ENCODE measurements at places on chromosomes 11 and 22.

DNA sequence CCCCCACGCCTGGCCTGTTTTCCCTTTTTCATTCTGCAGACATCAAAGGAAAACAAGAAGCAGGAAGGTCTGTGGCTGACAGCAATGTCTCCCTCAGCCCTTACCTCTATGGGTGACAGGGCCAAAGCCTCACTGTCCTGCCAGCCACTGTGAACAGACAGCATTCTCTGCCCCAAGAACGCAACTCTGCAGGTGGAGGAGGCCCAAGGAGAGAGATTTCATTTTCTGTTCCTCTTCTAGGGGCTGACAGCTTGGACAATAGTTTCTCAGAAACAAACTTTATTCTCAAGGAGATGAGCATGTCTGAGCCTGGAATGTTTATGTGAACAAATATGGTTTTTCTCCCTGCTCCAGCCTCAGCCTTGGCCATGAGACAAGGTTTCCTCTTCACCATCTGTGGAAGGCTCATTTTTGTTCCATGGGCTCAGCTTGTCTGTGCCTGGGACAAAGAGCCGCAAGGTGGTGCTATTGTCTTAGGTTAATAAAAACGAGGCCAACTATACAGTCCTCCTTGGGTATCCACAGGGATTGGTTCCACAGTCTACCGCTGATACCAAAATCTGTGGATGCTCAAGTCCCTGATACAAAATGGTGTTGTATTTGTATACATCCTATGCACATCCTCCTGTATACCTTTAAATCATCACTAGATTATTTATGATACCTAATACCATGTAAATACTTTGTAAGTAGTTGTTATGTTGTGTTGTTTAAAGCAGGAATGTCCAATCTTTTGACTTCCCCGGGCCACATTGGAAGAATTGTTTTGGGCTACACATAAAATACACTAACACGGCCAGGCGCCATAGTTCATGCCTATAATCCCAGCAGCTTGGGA is 5.8 kb downstream of the PIWIL3 start:
- no peak for DNase-seq

DNA sequence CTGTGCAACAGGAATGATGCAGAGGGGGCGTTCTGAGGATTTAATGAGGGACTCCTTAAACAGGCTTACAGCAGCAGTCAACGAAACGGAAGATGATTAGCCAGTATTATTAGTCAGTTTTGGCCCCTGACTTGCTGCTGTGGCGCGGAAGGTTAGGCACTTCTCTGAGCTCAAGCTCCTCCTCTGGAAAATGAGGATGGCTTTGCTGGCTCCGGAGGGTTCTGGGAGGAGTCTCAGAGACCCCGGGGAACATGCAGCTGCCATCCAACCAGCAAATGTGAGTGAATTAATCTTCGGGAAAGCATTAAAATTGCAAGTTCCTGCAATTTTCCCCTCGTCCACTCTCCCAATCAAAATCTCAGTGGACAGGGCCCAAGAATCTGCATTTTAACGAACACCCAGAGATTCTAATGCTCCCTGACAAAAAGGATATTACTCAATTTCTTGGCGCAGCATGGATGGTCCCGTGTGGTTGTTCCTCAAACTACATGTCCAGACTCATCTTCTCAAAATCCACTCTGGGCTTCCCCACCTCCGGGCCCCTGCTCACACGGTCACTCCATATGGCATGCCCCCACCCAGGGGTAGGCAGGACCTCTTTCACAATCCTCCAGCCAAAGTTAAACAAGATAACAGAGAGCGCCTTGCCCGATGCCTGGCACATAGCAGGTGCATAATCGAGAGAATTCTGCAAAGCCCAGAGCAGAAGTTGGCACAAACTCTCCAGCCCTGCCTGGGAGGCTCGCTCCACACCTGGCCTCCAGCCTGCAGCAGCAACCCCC is 6.4 kb downstream of the ELFN2 start:
- DNase-seq, result no peak

GRCh38 chr11:78381865-78382264 is 35.8 kb downstream of the GAB2 start:
- DNase-seq, result no peak

DNA sequence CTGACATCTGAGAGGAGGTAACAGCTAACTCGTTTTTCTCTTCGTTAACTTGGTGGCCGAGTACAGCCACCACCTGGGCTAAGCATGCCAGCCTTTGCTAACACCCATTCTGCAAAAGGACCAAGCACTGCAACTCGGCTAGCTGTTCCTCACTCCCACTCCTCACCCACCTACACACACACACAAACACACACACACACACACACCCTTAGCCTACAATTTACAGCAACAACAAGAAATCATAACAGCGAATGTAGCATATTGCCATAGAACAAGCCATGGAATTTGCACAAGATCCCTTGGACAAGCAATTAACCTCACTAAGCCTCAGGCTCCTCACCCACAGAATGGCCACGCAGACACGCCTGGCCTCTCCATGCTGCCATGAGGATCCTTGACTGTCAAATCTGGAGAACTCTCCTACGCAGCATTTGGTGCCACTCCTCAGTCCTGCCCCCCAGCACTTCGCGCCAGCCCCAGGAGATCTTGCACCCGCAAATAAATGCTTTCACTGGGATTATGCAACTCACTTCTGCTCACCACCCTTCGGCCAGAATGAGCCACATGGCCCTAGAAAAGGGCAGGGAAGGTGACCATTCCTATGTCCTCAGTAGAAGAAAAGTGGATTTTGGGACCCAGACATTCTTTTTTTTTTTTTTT is 58.9 kb downstream of the LARGE1 start:
- no peak for DNase-seq

- DNase-seq, result no peak
Measured at GRCh38 chr22:24984122-24984521, 31.6 kb downstream of the KIAA1671 start.

GRCh38 chr11:70647188-70648166 is 249.1 kb downstream of the CTTN start:
- DNase-seq, result no peak

GRCh38 chr11:92829121-92829520 is 140.3 kb upstream of the MTNR1B start:
- no peak for DNase-seq

DNA sequence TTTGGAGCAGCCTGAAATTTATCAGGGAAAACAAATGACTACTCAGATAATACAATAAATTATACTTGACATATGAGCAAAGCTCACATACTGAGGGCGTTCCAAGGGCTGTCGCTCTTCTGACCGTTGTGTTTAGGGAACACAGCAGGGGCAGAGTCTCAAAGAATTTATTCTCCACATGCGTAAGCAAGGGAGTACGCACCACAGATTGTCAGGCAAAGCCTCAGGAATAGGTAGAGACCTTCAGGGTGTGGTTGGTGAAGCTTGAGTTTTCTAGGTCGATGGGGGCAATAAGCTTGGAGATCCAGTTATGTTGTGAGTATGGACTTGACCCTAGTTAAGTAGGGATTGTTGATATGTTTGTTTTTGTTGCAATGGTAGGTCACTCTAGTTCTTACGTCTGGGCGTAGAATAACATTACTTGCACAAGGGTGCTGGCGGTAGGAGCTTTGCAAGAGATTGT is 830 bp downstream of the ACAT1 start:
- no peak for DNase-seq

- no peak for DNase-seq
Measured at GRCh38 chr11:111729071-111729830, 36.9 kb downstream of the PPP2R1B start.

GRCh38 chr11:66856496-66857233 is at the start of gene LRFN4:
Gene LRFN4 (plus strand): TSS chr11:66857064. CDS start chr11:66857745, 681 bp downstream.
- no peak for DNase-seq

DNA sequence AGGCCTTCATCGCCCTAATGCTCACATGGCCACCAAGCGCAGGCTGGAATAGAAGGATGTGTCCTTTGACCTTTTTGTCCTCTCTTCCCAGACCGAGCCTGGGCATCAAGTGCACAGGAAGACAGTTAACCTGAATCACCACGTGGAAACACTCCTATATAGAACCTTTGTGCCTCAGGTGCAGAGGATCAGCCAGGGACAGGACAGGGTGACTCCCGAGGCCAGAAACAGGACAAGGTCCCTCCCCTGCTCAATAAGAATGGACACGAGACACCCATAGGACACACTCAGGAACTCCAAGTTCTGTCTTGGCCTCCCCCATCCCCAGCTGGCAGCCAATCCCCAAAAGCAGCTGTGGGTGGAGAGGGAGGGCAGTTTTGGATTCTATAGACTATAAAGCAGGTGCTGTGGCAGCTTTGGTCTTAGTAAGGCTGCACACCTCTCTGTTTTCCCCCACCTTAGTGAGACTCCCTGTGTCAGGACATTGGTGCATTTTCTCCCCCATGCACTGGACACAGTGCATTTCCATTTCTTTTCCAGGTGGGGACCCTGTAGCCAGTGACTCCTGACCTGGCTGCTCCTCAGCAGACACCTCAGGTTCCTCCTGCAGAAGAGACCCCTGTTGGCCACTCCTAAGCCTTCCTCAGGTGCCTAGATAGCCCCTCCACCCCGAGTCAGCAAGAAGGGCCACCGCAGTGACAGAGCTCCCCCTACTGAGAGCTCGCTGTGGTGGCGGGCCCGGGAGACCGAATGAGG is 43.6 kb upstream of the POU2AF1 start:
- DNase-seq, result no peak

- DNase-seq, result peak; percentile 91
Measured at GRCh38 chr11:8011981-8012444, 24.9 kb downstream of the EIF3F start.

DNA sequence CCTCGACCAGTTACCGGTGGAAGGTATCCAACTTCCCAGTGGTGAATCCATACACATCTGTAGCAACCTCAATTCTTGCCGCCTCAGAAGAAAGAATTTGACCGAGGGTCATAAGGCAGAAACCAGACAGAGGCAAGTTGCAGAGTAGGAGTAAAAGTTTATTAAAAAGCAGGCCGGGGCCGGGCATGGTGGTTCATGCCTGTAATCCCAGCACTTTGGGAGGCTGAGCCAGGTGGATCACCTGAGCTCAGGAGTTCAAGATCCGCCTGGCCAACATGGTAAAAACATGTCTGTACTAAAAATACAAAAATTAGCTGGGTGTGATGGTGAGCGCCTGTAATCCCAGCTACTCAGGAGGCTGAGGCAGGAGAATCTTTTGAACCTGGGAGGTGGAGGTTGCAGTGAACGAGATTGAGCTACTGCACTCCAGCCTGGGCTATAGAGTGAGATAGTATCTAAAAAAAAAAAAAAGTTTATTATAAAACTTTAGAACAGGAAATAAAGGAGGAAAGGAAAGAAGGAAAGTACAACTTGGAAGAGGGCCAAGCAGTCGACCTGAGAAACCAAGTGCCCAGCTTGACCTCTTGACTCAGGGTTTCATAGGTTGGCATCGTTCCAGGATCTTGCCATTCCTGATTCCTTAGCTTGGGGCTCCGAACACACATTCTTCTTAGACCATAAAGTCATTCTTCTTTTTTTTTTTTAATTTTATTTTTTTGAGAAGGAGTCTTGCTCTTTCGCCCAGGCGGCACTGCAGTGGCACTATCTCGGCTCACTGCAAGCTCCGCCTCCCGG is 27.8 kb downstream of the RGL4 start:
- peak; percentile 8 for DNase-seq

DNA sequence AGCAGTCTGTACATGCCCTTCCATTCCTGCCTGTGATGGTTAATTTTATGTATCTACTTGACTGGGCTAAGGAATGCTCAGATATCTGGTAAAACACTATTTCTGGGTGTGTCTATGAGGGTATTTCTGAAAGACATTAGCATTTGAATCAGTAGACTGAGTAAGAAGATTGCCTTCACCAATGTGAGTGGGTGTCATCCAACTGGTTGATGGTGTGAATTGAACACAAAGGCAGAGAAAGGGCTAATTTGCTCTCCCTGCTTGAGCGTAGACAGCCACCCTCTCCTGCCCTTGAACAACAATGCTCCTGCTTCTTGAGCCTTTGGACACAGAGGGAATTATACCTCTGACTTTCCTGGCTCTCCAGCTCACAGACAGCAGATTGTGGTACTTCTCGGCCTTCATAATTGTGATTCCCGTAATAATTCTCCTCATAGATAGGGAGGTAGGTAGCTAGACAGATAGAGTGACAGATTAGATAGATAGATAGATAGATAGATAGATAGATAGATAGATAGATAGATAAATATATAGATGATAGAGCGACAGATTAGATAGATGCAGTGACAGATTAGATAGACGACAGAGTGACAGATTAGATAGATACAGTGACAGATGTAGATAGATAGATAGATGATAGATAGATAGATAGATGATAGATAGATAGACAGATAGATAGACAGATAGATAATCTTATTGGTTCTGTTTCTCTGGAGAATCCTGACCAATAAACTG is 370.6 kb downstream of the CADM1 start:
- DNase-seq, result no peak

DNA sequence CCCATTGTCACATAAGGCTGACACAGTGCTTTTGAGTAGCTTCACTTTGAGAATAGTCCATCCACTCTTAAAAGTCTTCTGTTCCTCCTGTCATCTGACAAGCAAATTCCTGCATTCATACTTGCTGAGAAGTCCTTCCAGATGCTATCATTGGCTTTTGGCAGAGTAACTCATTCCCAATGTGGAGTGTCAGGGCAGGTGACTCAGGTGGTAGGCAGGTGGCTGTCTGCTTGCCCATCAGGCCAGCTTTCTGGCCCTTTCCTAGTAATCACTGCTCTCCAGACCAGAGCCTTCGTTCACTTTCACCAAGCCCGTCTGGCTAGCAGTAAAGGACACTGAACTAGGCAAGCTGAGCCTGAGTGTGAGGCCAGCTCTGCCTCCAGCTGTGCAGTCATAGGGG is 162.5 kb upstream of the CCDC90B start:
- DNase-seq, result no peak

Measured in RCC 7860 (cell line).